ENCODE measurements at places on chromosomes 6 and 20.

DNA sequence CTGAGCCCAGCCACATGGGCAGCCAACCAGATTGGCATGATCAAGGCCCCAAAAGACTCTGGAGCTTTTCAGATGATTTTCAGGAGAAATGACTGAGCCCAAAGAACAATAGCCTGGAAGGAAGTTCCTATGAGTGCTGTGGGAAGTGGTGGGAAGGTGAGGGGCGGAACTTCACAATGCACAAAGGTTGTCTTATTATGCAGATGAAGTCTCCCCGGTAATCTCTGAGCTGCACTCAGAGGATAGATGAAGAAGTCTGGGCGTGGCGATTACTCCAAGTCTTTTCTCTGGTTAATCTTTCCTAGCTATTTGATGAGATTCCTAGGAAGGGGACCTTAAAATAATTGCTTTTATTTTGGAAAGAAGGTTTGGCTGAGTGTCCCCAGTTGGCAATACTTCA is 36.9 kb downstream of the LBP start:
- no peak for DNase-seq

DNA sequence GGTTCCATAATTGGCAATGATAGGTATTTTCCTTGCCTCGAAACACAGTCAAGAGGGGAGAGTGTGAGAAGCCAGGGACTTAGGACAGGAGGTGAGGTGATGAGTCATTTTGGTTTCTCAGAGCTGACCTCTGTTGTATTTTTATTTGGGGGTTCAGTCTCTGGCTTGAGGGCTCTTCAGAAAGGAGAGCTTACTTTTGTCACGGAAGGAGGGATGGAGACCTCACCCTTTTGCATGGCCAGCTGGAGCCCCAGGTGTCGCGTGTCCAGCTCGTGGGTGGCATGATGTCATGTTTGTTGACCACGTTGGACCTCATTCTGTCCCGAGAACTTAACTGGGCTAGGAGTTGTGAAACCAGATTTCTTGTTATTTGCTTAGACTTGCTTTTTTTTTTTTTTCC is 293.9 kb downstream of the QKI start:
- DNase-seq: no peak

DNA sequence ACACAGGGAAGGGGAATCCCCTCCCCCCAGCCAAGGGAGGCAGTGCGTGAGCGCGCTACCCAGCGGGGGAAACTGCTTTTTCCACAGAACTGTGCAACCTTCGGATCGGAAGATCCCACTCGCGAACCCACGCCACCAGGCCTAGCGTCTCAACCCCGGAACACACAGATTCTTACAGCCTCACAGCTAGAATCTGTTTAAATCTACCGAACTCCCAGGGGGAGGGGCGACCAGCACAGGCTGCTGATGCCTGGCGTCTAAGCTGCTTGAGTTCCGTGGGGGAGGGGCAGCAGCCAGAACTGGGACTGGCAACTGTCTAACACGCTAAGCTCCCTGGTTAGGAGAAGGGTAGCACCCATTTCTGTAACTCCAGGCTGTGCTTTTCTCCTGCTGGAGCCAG is 217.3 kb upstream of the TENT5A start:
- no peak for DNase-seq

DNA sequence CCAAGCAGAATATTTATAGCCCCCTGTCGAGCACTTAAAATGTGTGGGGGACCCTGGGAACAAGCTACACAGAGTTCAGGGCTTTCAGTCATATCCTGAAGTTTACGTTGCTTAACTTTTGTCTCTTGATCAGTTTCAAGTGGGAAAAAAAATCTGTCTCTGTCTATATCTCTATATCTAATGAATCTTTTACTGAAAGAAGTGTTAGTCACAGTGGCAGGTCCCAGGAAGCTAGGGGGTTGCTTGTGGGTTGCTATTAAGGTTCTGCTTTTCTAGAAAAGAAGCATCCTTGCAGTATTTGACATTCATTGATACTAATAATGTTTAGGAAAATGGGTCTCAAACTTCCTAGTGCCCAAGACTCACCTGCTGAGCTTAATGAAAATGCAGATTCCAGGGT is 76.7 kb upstream of the CLDN20 start:
- no peak for DNase-seq

DNA sequence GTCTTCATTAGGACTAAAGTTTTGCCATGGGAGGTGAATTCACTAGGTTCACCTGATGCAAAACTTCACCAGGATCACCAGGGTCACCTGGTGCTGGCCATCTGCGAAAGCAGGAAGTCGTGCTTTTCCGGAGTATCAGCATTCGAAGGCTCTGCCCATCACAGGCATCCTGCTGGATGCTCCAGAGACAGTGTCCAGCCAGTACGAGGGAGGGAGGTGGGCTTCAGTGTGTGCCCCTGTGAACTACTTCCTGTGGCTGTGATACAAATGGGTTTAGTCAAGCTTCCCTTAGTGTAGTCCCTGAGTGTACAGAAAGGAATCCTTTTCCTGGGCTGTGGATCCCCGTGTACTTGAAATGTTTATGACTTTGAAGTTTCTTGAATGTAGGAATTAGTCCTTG is 3.4 kb upstream of the RPS6KA2 start:
- no peak for DNase-seq

- DNase-seq: no peak
These were observed 37.3 kb downstream of the SH3BGRL2 start for GRCh38 chr6:79668381-79668780.

DNA sequence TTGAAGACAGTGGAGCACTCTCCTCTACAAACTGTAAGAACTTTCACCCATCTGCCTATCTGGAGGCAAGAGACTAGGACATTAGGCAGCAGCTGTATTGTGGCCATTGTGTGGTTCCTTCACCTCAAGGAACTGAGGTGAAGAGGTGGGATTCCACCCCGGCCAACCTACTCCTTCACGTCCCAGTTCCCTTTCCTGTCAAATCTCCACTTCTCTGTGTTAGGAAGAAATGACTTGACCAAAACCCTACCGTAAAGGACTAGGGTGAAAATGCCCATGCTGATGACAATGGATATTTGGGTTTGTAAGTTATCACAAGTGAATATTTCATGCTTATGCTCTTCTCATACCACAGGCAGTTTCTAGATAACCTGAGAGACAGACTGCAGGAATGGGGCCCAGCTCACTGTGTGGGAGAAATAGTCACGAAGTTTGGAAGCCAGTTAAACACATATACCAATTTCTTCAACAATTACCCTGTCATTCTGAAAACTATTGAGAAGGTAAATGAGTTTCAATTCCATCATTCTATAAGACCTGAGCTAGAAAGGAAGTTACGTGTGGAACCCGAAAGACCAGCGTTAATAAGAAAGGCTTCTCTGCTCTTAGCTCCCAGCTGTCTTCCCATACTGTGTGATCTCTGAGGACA is 86.6 kb downstream of the ECT2L start:
- no peak for DNase-seq

DNA sequence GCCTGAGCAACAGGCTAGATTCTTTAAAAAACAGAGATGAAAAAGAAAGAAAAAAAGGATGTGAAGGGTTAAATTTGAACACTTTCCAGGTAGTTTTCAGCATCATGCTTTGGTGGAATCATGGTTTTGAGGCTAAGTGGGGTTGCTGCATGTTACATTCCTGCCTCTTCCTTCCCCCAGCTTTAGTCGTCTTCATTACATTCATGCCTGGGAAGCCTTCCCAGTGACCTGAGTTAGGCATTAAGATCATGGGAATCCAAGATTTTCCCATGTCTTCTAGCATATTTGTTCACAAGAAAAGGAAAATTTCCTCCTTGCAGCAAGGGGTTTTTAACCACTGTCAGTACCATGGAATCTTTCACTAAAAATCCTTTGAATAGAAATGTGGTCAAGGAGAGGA is 12.0 kb downstream of the TPX2 start:
- no peak for DNase-seq

DNA sequence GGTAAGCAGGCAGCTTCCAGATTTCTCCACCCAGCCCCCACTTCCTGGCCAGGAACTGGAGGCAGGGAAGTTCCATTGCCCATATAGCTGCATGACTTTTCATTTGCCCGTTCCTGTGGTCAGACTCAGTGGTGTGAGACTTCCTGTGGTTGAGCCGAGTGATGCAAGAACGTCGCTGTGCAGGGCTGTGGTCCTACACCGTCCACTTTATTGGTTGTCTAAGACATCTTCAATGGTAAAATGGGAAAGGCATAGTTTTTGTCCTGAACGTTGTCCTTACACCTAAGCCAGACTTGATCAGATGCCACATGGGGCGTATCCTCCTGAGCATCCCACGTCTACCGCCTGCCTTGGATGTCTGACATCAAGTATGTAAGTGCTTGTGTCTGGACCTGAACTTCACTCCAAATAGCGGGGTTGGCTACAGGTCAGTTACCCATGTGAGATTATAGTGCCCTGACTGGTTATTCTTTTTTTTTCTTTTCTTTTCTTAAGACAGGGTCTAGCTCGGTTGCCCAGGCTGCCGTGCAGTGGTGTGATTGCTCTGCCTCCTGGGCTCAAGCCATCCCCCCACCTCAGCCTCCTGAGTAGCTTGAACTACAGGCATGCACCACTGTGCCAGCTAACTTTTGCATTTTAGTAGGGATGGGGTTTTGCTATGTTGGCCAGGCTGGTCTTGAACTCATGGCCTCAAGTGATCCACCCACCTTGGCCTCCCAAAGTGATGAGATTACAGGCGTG is 25.9 kb upstream of the GTSF1L start:
- no peak for DNase-seq

- no peak for DNase-seq
These were observed 94.0 kb downstream of the SCML4 start for GRCh38 chr6:107730106-107730505.

DNA sequence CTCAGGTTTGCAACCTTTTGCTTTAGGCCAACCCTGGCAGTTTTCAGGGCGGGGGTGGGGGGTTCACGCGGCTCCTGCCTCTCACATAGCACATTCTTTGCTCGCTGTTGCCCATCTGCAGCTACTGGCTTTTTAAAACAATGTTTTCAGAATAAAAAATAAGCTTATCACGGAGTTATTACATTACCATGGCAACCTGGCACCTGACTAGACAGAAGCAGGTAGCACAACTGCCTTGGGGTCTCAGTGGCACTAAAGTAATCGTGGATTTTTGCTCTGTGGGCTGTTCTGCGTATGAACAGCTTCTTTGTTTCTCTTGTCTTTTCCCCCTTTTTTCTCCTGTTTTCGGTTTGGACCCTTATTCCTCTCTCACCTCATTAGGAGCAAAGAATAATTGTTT is 9.1 kb upstream of the MANBAL start:
- no peak for DNase-seq

- no peak for DNase-seq
These were observed 123.5 kb downstream of the RNF144B start for GRCh38 chr6:18510644-18511033.

- DNase-seq: no peak
These were observed 54.8 kb upstream of the MAP7 start for GRCh38 chr6:136604928-136605510.

DNA sequence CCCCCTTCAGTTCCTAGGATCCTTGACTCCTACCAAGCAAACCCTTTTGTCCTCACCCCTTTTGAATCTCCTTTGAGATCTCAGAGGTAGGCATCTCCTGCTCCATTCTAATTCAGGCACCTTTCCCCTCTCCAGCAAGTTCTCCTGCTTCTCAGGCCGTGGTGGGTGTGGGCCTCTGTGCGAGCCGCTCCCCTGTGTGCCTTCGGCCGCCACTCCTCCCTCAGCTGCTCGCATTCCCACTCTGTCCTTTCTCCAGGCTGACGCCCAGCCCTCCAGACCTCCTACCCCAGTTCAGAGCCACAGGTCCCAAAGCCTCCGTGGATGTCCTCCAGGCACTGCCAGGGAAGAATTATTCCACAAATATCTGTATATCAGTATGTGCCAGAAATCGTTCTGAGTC is 19.7 kb upstream of the RPS6KA2 start:
- no peak for DNase-seq

DNA sequence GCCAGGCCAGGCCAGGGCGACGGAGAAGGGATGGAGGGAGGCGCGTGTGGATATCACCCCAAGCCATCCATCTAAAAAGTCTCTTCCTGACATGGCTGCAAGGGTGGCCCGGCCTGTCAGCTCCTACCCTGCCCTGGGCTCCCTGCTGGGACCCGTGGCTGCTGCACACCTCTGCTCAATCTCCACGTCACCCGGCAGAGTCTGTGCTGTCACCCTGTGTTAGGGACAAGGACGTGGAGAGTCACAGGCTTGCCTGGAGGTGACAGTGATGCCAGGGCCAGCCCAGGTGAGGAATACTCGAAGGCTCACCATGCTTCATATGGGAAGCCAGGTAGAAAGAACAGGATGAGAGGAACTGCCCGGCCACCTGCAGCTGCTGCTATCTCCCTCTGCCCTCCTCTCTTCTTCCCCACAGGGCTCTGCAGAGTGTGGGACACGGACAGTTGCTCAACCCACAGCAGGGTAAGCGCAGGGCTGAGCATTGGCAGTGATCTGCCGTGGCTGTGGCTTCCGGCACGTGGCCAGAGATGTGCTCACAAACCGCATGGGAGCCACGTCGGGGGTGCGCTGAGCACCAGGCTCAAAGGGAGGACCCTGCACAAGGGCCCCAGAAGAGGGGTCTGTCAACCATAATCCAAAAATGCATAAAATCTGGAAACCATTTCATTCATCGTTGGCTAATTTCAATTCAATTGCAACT is 214.3 kb downstream of the DLL1 start:
- no peak for DNase-seq

- no peak for DNase-seq
These were observed 144.9 kb downstream of the TFAP2A start for GRCh38 chr6:10269814-10270472.

DNA sequence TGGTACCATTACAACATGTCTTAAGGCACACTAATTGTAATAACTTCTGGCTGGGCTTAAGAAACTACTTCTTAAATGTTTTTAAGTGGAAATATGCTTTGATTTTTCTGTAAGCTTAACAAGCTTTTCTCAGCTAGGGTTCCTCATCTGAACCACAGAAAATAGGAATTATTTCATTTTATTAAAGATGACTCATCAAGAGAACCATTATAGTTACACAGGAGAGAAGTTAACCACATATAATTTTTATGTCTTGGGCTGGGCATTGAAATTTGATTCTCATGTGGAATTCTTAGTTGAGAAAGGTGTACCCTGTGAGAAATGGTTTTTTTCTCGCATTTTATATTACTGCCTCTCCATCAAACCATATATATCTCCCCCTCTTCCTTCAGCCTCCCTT is 75.1 kb downstream of the QKI start:
- no peak for DNase-seq

DNA sequence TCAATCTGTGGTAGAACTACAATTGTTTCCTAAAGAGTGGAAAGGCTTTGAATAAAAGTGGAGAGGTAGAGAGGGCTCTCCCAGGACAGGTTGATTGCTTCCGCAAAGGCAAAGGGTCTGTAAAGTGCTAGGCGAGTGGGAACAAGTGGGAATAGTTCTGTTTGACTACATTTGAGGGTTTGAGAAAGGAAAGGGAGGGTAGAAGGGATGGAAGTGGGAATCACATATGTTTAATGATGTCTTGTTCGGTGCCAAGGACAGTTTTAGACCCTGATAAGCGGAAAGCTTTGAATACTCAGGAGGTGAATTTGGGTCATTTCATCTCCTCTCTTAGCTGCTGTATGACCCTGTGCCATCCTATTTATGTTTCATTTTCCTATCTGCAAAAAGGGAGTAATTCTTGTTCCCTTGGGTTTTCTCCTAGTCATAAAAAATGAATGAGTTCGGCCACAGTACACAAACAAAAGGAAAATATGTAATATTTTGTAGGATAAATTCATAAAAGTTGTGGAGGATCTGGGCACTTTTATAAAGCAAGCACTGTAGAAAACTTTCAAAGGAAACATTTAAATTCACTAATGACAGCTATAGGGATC is 1.7 kb upstream of the PIM1 start:
- no peak for DNase-seq

- no peak for DNase-seq
These were observed 104.7 kb upstream of the IFNGR1 start for GRCh38 chr6:137323860-137324259.

- no peak for DNase-seq
These were observed 616.5 kb upstream of the CITED2 start for GRCh38 chr6:139990856-139991465.

- DNase-seq: no peak
These were observed at the start of gene PAX1 for GRCh38 chr20:21705575-21706260. Gene PAX1, plus strand, starts transcription at chr20:21705664. Its CDS starts 49 bp downstream, at chr20:21705713.
